EH (cell line): ENCODE measurements at places on chromosomes 5 and 9.

DNA sequence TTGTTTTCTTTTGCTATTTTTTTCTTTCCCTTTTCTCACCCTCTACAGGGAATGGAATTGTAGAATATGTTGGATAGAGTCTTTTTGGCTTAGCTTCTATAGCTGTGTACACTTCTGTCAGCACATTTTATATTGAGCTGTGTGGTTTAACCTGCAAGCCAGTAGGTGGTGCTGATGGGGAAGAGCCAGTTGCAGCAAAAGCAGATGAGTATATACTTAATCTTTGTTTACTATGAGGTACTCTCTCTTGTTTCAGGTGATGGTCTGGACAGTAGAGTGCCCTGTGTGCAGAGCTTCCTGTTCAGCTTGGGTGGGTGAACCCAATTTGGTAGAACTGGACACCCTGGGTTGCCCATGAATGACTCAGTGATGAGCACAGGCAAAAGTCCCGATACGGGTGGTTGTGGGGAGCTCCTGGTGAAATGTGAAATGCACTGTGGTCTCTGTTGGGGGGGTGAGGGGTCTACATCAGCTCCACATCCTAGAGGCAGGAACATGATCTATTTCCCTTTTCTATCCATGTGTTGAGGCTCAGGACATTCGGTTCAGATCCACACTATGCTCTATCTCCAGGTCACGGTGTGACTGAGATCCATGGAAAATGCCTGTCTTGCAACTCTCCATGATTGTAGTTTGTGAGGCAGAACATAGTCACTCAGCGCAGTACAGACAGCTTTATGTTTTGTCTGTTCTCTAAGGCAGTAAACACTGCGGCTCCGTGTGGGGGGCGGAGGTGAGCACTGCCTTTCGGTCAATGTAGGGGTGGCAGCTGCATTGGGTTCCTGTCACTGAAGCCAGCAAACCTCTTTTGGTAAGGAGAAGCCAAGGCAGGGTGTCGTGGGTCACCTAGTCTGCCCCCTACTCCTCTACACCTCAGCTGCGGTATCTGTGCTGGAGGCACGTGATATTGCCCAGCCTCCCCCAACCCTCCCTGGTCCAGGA, 353.2 kb downstream of the PRR16 start:
- DNase-seq, result peak; percentile 23

DNA sequence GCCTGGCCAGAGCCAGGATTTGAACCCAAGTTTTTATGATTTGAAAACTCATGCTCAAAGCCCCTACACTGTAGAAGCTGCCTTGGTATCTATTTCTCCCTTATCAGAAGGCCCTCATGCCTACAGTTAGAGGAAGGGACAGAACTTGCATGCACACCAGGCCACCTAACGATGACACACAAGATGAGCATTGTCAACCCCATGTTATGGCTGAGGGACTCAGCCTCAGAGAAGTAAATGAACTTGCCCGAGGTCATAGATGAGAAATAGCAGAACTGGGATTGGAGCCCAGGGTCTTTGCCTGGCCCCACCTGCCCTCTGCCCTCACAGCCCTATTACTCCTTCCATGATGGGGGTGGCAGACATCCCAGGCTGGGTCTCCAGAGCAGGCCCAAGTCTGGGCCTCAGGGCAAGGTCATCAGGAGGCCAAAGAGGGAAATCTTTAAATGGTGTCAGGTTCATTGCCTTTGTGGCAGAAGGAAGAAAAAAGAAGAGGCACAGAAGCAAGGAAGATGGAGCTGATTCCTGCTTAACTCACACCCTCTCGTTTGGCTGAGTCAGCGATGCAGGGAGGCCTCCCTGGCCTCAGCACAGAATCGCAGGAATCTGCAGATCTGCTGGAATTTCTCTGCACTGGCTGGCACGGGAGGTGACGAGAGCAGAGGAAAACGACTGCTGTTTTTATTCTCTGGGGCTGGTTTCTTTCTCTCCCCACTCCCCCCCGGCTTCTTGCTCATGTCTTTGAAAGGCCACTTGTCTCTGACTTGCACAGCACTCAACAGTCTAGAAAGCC, 20.6 kb upstream of the CRB2 start:
- peak; percentile 78 for DNase-seq

DNA sequence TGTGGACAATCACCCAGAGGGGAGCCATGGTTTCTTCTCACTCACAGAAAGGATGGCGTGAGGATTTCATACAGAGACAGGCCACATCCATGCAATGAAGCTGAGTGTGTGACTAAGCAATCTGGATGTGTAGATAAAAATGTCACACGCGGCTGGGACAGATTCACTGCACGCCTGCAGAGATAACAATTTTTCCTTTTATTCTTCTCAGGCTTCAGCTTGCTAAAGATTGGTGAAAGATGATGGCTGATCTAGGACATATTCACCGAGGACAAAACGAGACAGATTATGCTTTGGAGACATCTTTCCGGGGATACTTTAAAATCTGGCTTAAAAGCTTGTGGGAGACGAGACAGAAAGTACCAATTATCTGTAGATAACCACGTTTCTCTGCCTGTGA, 313.9 kb upstream of the TRPC7 start:
- DNase-seq, result no peak

- DNase-seq, result peak; percentile 23
Observed at GRCh38 chr5:83957188-83957587, 236.5 kb upstream of the HAPLN1 start.

DNA sequence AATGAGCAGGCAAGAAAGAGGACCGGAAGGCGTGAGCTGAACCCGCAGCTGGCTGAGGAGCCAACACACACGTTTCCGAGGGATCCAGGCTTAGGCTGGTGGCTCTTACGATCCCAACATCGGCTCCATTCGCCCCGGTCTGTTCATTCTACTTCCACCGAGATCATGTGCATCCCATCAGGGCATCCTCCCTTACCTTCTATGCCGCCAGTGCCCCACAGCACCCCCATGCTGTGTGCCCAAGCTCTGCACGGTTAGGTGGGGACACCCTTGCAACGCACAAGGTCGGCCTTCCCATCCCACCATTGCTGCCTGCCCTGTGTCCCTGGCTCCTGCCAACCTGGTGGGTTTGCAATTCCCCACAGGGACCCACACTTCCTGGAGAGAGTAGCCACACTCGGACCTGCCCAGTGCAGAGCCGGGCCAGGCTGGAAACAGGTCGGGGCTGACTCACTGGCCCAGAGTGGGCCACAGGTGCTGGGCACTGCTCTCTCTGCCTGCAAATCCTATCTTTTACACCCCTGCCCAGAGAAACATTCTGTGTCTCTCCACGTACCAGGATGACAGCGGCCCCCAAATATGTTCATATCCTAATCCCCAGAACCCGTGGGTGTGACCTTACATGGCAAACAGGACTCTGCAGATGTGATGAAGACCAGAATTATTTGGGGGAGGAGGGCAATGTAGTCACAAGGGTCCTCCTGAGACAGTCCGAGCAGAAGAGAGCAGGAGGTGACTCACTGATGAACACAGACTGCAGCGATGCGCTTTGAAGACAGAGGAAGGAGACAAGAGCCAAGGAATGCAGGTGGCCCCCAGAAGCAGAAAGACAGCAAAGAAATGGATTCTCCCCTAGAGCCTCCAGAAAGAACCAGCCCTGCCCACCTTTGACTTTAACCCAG, 182.2 kb downstream of the AUH start:
- peak; percentile 82 for DNase-seq

- DNase-seq, result no peak
Observed at GRCh38 chr5:82975396-82975795, 101.8 kb downstream of the TMEM167A start.

GRCh38 chr9:130197386-130197785, 25.2 kb downstream of the NCS1 start:
- no peak for DNase-seq

GRCh38 chr9:131706608-131706970, 33.3 kb downstream of the RAPGEF1 start:
- DNase-seq, result no peak

DNA sequence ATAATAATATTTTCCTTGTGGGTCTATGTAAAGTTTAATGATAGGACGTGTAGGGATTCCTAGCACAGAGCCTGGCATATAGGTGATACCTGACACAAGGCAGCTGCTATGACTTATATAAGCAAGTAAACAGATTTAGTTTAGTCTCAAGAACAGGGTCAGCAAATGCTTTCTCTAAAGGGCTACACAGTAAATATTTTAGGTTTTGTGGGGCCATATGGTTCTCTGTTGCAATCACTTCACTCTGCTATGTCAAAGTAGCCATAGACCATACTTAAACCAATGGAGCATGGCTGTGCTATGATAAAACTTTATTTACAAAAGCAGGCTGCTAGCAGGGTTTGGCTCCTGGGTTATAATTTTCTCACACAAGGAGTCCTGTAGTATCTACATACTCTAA, 204.8 kb upstream of the KLF4 start:
- no peak for DNase-seq

DNA sequence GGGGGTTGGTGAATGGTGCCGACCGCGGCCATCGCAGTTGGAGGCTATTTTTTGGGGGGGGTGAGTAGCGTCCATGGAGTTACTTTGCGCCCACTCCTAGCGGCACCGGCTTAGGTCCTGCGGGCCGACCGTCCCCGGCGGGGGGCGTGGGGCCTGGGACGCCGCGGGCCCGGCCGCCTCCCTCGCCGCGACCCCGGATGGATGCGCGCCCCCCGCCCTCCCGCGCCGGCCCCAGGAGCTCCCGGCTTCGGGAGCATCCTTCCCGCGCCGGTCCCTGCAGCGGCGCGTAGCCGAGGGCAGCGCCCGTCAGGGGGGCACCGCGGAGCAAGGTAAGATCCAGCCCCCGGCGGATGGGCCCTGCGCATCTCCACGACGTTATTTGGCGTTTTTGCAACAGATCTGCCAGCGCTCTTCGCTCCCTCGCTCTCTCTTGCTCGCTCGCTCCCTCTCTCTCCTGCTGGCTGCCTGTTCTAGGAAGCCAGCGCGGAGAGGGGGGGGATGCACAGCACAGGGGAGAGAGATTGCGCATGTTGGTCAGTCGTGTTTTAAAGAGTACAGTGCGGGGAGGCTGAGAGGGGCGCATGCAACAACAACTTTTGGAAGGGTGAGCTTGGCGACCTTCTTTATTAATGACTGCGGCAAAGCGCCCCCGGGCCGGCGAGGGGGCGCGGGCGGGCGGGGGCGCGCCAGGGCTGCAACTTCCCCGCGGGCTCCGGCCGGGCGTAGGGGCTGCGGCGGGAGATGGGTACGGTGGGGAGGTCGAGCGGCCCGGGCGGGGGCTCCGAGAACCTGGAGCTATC, 413 bp downstream of the JADE2 start:
- peak; percentile 81 for DNase-seq

- no peak for DNase-seq
Observed at GRCh38 chr9:90393365-90394152, 249.1 kb downstream of the DIRAS2 start.

DNA sequence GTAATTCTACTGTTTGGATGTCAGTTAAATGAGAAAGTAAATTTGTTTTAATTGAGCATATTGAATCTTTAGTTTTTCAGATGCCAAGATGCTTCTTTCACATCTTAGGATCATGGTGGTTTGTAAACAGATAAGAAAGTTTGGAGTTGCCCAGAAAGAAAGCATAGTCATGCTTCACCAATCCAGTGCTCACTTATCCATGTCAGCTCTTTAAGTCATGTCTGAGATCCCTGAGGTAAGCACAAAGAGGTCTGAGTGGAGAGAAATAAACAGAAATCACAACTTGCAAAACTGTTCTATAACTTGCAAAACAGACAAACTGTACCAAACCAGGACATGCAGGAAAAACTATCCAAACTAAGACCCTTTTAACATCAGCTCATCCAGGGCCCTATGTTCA, 87.7 kb downstream of the OSTF1 start:
- no peak for DNase-seq

- no peak for DNase-seq
Observed at GRCh38 chr5:159943326-159943725, 27.0 kb downstream of the ADRA1B start.

- DNase-seq, result no peak
Observed at GRCh38 chr5:133343196-133343595, 269.1 kb downstream of the FSTL4 start.

GRCh38 chr9:17622749-17623148, 43.9 kb downstream of the SH3GL2 start:
- DNase-seq, result no peak

DNA sequence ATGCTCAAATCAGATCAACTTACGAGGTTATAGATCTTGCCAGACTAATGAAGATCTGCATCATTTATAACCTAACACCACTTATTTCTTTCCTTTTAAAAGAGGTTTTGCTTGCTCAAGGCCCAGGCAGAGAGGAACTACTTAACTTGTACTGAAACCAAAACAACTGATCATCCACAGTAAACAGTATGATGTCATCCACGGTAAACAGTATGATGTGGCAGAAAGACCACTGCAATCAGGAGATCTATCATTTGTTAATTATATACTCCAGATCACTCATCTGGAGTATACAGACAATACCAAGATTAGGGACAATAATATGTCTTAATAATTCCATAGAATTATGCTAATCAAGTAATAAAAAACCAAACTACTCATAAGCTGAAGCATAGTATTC, 116.8 kb downstream of the ADAMTS6 start:
- DNase-seq, result no peak

- DNase-seq, result peak; percentile 48
Observed at GRCh38 chr5:131789765-131790164, 7.1 kb downstream of the FNIP1 start.

- DNase-seq, result peak; percentile 52
Observed at GRCh38 chr5:173868096-173868880, 19.9 kb upstream of the CPEB4 start.

DNA sequence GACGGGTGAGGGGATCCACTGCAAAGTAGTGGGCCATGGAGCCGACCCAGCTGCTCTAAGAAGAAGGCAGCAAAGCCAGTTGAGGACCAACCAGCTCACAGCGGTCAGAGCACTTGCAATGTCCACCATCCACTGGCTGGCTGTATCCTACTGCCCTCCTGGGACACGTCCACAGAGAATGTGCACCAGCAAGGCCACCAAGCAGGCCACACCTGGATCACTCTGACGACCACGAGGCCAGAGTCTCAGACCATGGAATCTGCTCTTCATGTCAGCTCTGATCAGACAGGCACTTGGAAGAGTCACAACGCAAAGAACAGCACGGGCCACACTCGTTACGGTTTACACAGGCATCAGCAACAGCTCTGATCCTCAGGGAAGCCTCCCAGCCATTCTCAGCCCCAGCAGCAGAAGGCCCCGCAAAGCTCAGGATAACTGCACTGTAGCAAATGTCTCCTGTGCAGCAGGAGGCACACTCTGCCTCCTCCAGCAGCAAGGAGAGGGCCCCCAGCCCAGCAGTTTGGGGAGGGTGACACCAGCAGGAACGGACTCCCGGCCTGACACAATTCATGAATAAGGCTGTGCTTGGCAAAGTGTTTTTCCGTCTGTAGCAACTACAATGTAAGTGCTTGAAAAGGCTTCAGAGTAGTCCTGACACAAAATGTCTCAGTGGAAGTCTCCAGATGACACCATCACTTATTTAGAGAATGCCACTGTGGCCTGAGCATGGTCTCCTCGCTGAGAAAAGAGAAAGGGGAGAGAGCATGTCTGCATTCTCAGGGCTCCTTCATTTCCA, 15.7 kb downstream of the SEMA4D start:
- DNase-seq, result no peak

- no peak for DNase-seq
Observed at GRCh38 chr9:27432308-27432707, 91.8 kb upstream of the IFNK start.

DNA sequence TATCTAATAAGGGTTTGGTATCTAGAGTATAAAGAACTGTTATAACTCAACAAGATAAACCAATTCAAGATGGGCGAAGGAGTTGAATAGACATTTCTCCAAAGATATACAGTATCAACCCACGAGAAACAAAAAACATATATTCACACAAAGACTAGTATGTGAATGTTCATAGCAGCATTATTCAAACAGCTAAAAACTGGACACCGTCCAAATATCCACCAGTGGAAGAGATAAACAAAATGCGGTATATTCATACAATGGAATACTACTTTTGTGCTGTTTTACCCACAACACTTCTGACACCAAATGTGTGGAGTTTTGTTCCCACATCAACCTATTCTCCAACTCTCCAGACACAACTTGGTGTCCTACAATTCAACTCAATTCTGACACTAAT, 33.1 kb downstream of the EGR1 start:
- no peak for DNase-seq
